ENCODE measurements at places on chromosomes 5 and 9. TPM values are rescaled to one million over a fixed set of nuclear protein-coding genes. Genes with fewer than 3 reads are reported as not detected.

SPAAR gene
- 1.4 TPM for polyA plus RNA-seq

SLC24A2 gene
- 0.18 TPM for polyA plus RNA-seq

KIF20A gene
- 61.8 TPM for polyA plus RNA-seq

FAM151B gene
- 4.2 TPM for polyA plus RNA-seq

FANCC gene
- 24.8 TPM for polyA plus RNA-seq

TRAF1 gene
- polyA plus RNA-seq: 7.1 TPM

PANK3 gene
- polyA plus RNA-seq: 78.6 TPM

C5orf52 gene
- not detected for polyA plus RNA-seq

OGN gene
- 40.2 TPM for polyA plus RNA-seq

MSX2 gene
- polyA plus RNA-seq: 1.0 TPM

SLC6A18 gene
- polyA plus RNA-seq: 0.53 TPM

SPATA31E1 gene
- polyA plus RNA-seq: not detected

INIP gene
- polyA plus RNA-seq: 35.7 TPM

OLFM1 gene
- 3.3 TPM for polyA plus RNA-seq

TMC1 gene
- polyA plus RNA-seq: 1.3 TPM

SLC25A2 gene
- polyA plus RNA-seq: 0.23 TPM

INSL4 gene
- polyA plus RNA-seq: not detected

CFAP77 gene
- polyA plus RNA-seq: 0.83 TPM

SV2C gene
- polyA plus RNA-seq: 0.08 TPM

NUDT2 gene
- 28.8 TPM for polyA plus RNA-seq

SLF1 gene
- polyA plus RNA-seq: 20.1 TPM

PDE8B gene
- polyA plus RNA-seq: 6.0 TPM

ROPN1L gene
- polyA plus RNA-seq: 0.95 TPM

VCP gene
- polyA plus RNA-seq: 250 TPM

NUDT12 gene
- polyA plus RNA-seq: 32.8 TPM

FBP2 gene
- polyA plus RNA-seq: 0.10 TPM

BARX1 gene
- polyA plus RNA-seq: 0.25 TPM

NTRK2 gene
- polyA plus RNA-seq: 105 TPM

AGXT2 gene
- polyA plus RNA-seq: 45.6 TPM

ORM2 gene
- polyA plus RNA-seq: not detected

ESM1 gene
- 8.8 TPM for polyA plus RNA-seq

FST gene
- polyA plus RNA-seq: 34.1 TPM

ANKRD31 gene
- 0.86 TPM for polyA plus RNA-seq

PLPP7 gene
- 1.9 TPM for polyA plus RNA-seq

GPR150 gene
- polyA plus RNA-seq: 0.07 TPM

SEMA5A gene
- 46.3 TPM for polyA plus RNA-seq
